ENCODE measurements at places on chromosomes 3 and 15.
A peak's percentile ranks its signal among the peaks of the same experiment; 100 is the strongest.

- no peak for DNase-seq
Observed at GRCh38 chr3:127027811-127028548, 45.1 kb downstream of the PLXNA1 start.

- no peak for DNase-seq
Observed at GRCh38 chr15:51731549-51732267, 5.7 kb downstream of the LYSMD2 start.

DNA sequence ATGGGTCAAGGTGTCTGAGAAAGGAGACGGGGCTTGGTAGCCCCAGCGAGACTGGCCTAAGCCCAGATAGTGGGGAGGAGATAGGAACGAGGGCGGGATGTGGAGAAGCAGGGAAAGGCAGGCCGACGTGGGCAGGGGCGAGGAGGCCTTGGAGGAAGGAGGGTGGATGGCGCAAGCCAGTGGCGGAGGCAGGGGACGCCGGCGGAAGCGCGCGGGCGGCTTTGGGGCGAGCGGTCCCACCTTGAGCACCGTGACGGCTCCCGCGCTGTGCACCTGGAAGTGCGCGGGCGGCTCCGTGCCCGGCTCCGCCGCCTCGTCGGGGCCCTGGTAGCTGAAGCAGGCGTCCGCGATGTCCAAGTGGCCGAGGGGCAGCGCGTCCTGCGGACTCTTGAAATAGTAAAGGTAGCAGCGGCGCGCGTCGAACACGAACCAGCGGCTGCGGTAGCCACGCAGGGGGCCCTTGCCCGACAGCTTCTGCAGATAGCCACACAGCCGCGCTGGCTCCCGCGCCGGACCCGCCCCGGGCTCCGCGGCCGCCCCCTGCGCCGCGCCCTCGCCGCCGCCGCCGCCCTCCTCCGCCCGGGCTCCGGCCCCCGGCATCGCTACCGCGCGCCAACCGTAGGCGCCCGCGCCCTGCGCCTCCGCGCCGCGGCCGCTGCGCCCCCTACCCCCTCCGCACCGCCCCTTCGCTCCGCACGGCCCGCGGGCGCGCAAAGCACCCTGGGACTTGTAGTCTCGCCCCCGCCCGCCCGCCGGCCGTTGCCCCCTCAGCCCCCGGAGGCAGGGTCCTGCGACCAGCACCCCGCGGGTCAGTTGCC lies at the start of gene TBC1D2B:
Gene TBC1D2B, minus strand, starts transcription at position 659 of the 818 bp plus-strand sequence. Its CDS starts 59 bp downstream, at position 600.
- DNase-seq: peak; percentile 48

DNA sequence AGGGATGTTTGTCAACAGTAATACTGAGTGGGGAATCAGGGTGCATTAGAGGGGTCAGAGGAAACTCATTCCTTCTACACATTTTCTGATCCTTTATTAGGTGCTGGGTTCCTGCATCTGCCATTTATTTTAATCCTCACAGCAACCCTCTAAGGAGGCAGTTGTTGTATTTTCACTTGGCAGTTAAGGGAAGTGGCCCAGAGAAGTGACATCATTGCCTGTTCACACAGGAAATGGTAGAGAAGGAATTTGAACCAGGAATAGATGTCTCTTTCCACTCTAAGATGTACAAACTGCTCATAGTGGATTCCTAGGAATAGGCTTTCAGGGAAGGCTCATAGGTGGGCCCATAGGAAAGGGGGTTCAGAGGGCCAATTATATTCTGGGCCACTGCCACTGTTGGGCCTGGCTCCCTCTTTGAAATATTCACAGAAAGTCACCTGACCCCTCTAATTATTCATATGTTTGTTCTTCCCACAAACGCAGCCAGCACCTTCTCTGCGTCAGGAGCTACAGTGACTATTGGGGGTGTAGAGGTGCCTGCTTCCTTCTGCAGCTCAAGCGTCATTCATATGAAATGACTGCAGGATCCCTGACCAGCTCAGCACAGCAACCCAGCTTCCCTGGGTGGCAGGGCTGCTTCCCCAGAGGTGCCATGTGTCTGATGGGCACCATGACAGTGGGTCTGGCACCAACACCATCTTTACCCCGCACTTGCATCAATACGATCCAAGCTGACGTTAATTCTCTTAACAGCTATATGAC lies 163.9 kb upstream of the SMAD3 start:
- no peak for DNase-seq

DNA sequence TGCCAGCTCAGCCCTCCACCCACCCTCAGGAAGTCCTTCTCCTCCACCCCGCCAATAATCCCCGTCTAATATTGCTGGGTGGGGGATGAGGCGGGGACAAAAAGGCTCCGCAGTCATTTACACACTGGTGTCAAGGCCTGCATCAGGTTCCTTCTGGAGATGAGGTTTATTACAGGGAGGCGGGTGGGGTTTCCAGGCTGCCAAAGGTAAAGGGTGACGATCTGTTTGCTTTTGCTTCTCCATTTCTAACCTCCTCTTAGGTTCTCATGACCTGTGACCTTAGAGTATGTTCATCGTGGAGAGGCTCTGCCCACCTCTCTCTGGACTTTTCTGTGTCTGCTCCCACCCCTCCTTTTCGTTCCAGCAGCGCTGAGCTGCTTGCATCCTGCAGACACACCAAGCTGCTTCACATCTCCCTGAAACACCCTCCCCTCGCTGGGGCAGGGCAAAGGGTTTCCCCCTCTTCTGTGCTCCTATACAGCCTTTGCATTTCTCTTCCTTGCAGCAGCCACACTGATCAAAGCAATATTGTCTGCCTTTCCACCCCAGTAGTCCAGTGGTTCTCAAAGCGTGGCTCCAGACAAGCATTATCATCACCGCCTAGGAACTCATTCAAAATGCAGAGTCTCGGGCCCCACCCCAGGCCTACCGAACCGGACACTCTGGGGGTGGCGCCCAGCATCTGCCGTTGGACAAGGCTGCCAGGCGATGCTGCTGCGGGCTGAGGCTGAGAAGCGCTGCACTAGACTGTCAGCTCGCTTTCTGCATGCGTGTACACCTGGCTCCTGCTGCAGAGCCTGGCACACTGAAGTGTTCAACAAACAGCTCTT lies 26.6 kb downstream of the CA12 start:
- DNase-seq: no peak

GRCh38 chr3:168073842-168074605 lies 21.7 kb downstream of the GOLIM4 start:
- no peak for DNase-seq

DNA sequence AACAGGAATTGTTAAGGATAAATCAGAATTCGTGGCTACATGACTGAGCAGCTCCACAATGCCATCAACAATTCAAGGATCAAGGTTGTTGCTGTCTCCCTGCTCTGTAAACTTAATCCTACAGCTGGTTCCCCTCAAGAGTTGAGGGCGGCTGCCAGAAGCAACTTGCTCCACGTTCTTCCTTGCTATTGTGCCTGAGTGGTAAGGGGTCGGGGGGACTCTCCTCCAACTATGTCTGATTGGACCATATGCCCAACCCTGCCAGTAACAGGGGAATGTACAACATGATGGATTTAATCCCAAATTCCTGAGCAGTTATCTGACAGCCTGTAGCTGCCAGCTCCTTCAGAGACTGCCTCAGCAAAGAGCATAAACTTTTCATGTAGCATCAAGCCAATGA lies 37.9 kb upstream of the MECOM start:
- DNase-seq: no peak

DNA sequence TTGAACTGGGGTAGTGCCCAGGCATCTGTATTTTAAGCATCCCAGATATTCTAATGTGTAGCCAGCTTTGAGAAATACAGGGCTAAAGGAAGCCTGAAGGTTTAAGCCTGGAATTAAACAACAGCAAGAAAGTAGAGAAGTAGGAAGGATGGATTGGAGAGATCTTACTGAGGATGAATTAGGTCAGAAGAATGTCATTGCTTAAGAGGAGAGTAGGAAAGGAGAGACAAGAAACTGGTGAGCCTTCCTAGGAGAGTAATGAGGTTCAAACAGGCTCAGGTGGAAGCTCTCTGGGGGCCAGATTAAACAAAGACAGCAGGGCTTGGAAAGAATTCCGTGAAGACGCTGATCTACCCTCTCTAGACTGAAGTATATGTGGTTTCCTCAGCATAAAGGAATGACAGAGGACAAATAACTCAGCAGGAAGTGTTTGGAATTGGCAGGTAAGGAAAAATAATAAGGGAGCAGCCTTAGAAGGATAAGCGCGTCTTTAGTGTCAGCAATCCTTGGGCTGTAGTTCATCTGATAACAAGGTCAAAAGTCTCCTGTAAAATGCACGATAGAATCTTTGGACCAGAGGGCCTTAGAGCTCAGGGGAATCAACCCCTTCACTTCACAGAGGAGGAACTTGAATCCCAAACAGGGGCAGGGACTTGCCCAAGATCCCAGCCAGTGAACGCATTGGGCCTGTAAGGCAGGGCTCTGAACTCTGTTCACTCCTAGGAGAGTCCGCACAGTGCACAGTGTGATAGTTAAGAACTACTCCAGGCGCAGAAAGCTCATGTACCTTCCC lies 90.9 kb downstream of the TP63 start:
- DNase-seq: no peak

GRCh38 chr3:85800676-85801075 lies 841.9 kb downstream of the CADM2 start:
- DNase-seq: no peak

DNA sequence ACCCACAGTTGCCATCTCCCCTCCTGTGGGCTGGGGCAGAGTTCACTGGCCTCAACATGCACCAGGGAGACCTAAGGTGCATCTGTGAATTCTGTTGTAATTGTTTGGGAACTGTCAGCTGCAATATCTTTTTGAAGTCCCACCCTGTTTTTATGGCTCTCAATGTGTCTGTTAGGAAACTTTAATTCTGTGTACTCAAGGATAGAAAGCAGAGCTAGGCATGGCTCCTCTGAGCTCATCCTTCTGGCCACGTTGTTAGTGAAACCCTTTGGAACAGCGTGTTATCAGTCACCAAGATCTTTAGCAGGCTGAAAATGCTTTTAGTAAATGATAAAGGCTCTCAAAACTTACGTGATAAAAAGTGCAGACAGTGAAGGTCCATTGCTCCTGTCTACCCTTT lies 33.6 kb upstream of the MTMR10 start:
- DNase-seq: no peak

DNA sequence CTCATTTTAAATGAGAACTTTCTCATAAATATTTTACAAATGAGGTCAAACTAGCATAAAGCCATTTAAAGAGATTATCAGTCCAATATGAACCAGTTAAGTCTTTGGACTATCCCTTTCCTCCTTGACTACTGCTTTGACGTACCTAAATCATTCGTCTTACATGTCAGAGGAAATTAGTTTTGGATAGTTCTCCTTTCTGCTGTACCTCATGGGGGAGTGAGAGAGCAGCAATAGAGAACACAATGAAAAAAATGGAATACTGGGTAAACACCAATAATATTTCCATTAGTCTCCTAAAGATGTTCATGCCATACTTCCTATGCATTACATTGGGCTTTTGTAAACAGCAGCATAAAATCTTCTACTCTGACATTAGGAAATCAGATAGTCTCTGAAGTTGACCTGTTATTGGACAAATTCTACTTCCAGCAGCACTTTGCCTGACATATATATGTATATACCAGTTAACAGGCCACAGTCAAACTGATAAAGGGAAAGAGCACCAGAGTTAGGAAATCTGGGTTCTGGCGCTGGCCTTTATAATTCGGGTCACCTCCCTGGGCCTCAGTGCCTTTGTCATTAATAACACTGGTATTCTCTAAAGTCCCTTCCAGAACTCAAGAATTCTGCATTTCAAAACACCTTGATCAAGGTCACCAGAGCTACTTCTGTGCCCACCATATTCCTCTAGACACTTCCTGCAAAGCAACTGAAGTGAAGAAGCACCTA lies 26.8 kb downstream of the TIMMDC1 start:
- DNase-seq: no peak

DNA sequence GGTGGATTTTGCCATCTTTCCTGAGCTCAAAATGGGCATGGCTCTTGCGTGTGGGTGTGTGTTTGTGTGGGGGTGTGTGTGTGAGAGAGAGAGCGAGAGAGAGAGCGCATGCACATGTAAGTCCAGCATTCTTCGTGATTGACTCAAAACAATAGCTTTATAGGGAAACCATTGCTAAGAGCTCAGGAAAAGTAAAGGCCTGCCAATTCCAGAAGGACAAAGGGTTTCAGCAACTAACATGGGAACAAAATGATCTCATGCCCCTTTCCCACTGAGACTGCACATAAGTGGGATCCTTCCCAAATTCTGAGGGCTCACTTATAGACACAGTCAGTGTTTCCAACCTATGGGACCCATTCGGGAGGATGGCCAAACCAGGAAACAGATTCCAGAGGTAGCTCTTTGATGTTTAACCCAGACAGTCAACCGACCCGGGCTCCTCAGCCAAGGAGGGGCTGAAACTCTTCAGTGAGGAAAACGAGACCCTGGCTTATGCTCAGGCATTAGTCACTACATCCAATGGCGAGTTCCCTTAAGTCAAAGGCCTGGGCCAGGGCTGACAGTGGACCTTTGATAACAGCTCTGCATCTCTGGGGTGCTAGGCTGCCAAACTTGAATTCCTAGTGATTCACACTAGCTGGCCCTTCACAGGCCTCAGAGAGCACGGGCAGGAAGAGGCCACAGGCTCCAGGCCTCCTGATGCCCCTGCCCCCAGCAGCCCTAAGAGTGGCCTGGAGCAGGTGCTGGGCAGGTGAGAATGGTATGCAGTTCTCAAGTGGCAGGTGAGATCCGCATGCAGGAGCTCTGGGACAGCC lies 305.0 kb upstream of the C2CD4B start:
- DNase-seq: no peak

DNA sequence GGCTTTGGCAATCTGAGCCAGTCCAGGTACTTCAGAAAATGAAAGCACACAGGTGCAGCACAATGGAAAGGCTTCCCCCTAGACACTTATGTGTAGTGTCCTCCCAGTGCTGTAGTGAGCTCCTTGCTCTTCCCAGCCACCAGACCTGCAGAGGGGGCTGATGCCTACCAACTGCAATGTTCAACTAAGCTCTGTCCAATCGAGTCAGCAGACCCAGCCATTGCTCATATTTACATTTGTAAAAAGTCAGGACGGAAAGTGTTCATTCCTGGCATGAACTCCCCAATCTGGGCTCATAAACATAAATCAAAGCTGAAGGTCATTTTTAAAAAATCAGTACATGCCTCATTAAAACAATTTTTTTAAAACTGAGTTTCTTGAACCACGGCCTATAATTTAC lies 73.0 kb downstream of the FOXP1 start:
- no peak for DNase-seq

GRCh38 chr3:184717399-184717983 lies 5.6 kb upstream of the MAGEF1 start:
- DNase-seq: no peak

DNA sequence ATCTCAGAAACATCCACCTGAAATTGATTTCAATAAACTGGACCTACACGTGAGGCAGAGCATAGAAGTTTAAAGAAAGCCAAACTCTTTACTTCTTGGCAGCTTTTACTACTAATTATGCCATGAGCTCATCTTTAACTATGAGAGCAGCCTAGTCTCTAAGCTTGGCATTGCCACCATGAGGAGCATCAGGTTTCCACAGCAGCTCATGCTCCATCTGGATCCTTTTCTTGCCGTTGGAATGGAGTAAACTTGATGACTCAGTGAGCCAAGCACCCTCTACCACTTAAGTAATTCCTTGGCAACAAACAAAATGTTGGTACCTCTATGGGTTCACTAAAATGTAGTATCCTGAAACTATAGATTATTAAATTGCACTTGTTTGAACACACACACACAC lies 583.2 kb downstream of the EPHA3 start:
- DNase-seq: no peak

All from stimulated activated CD4-positive, alpha-beta T cell treated with anti-CD3 and anti-CD28 coated beads, Interleukin-1b, Interleukin-23, amount 100 ng/mL, for 1 hour (primary cell).